Esophagus squamous epithelium (tissue), 5 donors: ENCODE measurements at places on chromosomes 1 and 21.

- H3K36me3 ChIP-seq, result peaks cover 26% of the 10 kb centered on the region
- H3K4me1 ChIP-seq, result no peaks in the 10 kb centered on the region
- no peak for DNase-seq
- H3K27me3 ChIP-seq, result no peaks in the 10 kb centered on the region
Observed at GRCh38 chr1:17653728-17654351, 101.3 kb upstream of the ACTL8 start.

- DNase-seq, result no peak
- no peak overlapping the region for H3K27ac ChIP-seq
- no peaks in the 10 kb centered on the region for H3K27me3 ChIP-seq
- H3K4me3 ChIP-seq, result no peak overlapping the region
Observed at GRCh38 chr1:66364578-66365391, 169.2 kb upstream of the SGIP1 start.

GRCh38 chr1:180168786-180169639 is 14.3 kb downstream of the QSOX1 start:
- peak overlapping the region; percentile 81 for H3K27ac ChIP-seq
- no peak for DNase-seq
- no peaks in the 10 kb centered on the region for H3K27me3 ChIP-seq
- no peak overlapping the region for H3K4me3 ChIP-seq
- no peaks in the 10 kb centered on the region for H3K36me3 ChIP-seq

DNA sequence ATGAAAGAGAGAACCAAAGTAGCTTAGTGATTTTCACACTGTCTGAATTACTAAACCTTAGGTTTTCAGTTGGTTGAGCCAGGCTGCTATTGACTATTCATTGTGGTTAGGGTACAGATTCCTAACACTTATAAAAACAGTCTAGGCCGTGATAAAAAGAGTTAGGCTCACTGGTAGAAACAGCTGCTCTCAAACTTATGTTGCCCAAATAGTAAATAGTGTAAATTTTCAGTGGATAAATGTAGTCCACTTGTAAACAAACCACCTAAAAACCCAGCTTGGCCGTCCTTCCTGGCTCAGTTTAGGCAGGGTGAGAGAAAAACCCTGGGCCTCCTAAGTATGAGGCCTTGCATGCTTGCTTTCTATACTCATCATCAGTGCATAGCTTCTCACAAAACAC is 34.9 kb downstream of the ARID1A start:
- H3K27ac ChIP-seq, result no peak overlapping the region
- no peak overlapping the region for H3K4me3 ChIP-seq
- peaks cover 26% of the 10 kb centered on the region for H3K36me3 ChIP-seq
- H3K4me1 ChIP-seq, result peaks cover 34% of the 10 kb centered on the region
- DNase-seq, result no peak
- no peaks in the 10 kb centered on the region for H3K27me3 ChIP-seq

DNA sequence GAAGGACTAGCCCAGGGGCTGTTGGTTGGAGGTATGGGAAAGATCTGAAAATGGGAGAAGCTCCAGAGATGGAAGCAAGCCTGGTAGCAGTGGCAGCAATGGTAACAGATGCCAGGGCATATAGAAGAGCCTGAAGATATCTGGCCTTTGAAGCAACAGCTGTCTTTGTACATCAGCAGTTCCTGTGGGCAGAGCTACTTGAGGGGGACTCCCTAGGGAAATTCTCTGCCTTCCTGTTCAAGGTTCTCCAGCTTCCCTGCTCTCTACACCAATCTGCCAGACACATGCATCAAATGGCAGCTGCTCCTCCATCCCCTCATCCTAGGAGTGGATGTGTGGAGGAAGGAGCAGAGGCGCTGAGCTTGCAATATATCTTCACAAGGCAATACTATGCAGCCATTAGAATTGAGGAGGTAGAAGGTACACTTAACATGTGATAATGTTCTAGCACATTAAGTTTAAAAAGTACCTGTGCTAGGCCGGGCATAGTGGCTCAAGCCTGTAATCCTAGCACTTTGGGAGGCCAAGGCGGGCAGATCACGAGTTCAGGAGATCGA is 2.2 kb downstream of the TMEM35B start:
- no peaks in the 10 kb centered on the region for H3K27me3 ChIP-seq
- H3K27ac ChIP-seq, result no peak overlapping the region
- DNase-seq, result no peak
- peaks cover 25% of the 10 kb centered on the region for H3K36me3 ChIP-seq
- H3K4me3 ChIP-seq, result no peak overlapping the region

DNA sequence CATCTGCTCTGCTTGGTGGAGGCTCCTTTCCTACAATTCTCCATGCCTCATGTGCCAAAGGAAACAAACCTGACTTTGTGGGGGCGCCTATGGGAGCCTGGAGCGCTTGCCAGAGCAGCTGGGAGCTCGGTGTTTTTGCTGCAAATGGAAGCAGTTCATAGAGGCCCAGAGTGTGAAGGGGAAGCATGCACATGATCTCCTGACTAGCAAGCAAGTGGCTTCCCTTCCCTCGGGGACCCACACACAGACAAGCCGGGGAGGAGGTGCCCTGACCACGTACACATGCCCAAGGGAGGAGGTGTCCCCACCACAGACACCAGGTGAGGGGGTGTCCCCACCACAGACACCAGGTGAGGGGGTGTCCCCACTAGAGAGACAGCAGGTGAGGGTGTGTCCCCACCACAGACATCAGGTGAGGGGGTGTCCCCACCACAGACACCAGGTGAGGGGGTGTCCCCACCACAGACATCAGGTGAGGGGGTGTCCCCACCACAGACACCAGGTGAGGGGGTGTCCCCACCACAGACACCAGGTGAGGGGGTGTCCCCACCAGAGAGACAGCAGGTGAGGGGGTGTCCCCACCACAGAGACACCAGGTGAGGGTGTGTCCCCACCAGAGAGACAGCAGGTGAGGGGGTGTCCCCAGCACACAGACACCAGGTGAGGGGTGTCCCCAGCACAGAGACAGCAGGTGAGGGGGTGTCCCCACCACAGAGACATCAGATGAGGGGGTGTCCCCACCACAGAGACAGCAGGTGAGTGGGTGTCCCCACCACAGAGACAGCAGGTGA is 106.8 kb downstream of the CRYAA start:
- no peak overlapping the region for H3K27ac ChIP-seq
- H3K27me3 ChIP-seq, result no peaks in the 10 kb centered on the region
- no peaks in the 10 kb centered on the region for H3K36me3 ChIP-seq
- no peak for DNase-seq

- H3K27ac ChIP-seq, result no peak overlapping the region
- no peak overlapping the region for H3K4me3 ChIP-seq
- DNase-seq, result no peak
- H3K27me3 ChIP-seq, result no peaks in the 10 kb centered on the region
- H3K36me3 ChIP-seq, result no peaks in the 10 kb centered on the region
Observed at GRCh38 chr1:245201201-245201600, 46.4 kb downstream of the KIF26B start.

GRCh38 chr1:26360807-26361604 is 7.1 kb upstream of the CRYBG2 start:
- H3K27ac ChIP-seq, result no peak overlapping the region
- H3K4me1 ChIP-seq, result peaks cover 63% of the 10 kb centered on the region
- H3K4me3 ChIP-seq, result peak overlapping the region; percentile 41
- H3K27me3 ChIP-seq, result peaks cover 79% of the 10 kb centered on the region
- DNase-seq, result no peak

DNA sequence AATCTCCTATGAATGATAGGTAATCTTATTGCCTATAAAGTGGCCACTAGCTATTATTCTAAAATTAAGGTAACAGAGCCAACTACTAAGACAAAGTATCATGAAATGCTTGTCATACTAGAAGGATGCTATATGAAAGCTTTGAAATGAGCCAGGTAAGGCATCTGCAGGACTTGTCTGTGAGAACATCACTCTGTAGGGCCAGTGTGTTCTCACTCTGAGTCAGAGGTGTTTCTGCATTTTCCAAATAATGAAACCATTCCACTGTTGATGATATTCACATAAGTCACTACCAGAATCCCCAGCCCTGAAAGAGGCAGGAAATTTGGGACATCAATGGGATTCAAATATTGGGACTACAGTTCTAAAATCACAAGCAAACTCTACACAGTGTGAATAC is 25.8 kb upstream of the GBP5 start:
- H3K36me3 ChIP-seq, result no peaks in the 10 kb centered on the region
- no peak for DNase-seq
- H3K4me3 ChIP-seq, result no peak overlapping the region

DNA sequence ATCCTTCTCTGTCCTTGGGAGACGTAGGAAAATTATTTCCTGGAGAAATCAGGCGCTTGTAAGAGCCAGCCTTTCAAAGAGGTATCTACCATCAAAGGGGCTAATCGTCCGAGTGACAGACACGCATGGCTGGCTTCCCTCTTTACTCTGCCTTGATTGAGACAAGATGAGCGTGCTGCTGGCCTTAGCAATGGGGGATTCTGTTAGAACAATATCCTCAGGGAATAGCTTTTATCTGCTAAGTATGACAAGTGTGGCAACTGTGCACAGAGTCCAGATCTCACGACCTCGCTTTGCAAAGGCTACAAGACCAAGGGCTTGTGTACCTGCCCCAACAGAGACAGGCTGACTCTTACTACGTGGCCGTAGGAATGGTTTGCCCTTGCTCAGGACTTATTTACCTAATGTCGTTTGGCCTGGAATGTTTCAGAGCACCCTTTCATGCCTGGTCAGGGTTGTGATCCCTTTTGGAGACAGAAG is 417.1 kb downstream of the KIF26B start:
- H3K4me3 ChIP-seq, result no peak overlapping the region
- no peak overlapping the region for H3K27ac ChIP-seq
- no peaks in the 10 kb centered on the region for H3K27me3 ChIP-seq
- H3K4me1 ChIP-seq, result no peaks in the 10 kb centered on the region
- no peaks in the 10 kb centered on the region for H3K36me3 ChIP-seq

DNA sequence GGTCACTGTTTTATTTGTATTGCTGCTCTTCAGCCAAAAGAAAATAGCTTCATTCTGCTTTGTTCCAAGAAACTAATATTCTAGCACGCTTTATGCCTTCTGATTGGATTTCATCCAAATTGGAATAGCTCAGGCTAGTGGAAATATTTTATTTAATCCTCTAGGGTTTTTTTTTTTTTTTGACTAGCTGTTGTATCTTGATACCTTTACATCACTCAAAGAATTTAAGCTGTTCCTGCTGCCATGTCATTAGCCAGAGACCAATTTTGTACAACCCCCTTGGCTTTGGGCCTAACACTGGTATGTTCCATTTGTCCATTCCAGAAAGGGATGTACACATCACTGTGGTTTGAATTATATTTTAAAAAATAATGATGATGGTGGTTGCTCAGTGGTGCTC is 103.0 kb downstream of the DISC1 start:
- H3K4me1 ChIP-seq, result peaks cover 7% of the 10 kb centered on the region
- no peaks in the 10 kb centered on the region for H3K27me3 ChIP-seq
- no peak for DNase-seq
- H3K27ac ChIP-seq, result no peak overlapping the region
- H3K4me3 ChIP-seq, result no peak overlapping the region
- H3K36me3 ChIP-seq, result no peaks in the 10 kb centered on the region

DNA sequence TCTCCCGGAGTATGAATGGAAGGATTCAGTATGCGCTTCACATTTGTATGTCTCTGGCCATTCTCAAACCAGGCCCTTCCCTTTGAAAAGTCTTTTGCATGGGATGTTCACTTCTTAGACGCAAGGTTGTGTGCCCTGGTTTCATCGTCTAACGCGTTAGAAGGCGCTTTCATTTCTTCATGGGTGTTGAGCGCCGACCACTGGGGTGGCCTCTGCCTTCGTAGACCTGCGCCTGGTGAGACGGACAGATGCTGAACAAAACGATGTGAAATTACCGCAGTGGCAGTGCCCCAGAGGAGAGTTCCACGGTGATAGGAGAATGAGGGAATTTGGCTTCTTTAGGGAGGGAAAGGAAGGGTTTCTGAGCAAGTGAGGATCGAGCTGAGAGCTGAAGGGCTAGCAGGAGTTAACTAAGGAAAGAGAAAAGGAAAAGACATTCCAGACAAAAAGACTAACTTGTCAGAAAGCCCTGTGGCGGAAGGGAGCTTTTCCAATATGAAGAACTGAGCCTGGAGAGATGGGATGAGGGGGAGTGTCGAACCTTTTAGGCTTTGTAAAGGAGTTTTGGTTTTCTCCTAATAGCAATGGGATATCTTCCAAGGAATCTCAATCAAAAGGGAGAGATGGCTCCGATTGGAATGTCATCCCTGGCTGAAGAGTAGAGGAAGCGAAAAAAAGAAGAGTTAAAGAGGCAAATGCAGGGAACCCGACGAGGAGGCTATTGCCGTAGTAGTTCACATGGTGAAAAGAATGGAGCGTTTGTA is 951 bp downstream of the GGPS1 start:
- H3K4me1 ChIP-seq, result peaks cover 27% of the 10 kb centered on the region
- H3K27me3 ChIP-seq, result no peaks in the 10 kb centered on the region
- no peaks in the 10 kb centered on the region for H3K36me3 ChIP-seq
- H3K4me3 ChIP-seq, result peak overlapping the region; percentile 94
- peak overlapping the region; percentile 97 for H3K27ac ChIP-seq
- DNase-seq, result no peak

DNA sequence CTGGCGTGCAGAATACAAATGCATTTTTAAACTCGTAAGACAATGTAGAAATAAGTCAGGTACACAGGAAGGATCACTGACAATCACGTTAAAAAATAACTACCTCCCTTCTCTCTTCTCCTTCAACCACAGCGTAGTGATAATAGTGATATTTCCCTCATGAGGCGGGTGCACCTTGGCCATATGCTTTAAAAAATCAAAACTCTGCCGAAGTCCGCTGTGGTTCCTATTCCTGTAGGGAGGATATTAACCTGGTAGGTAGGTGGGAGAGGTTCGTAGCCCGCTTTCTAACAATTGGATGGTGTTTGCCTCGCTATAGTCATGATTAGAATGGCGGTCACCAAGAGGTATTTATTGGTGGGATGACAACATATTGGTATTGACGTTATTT is 732 bp downstream of the GREM2 start:
- H3K27me3 ChIP-seq, result no peaks in the 10 kb centered on the region
- H3K4me1 ChIP-seq, result no peaks in the 10 kb centered on the region
- no peaks in the 10 kb centered on the region for H3K36me3 ChIP-seq
- peak overlapping the region; percentile 70 for H3K4me3 ChIP-seq
- no peak for DNase-seq

DNA sequence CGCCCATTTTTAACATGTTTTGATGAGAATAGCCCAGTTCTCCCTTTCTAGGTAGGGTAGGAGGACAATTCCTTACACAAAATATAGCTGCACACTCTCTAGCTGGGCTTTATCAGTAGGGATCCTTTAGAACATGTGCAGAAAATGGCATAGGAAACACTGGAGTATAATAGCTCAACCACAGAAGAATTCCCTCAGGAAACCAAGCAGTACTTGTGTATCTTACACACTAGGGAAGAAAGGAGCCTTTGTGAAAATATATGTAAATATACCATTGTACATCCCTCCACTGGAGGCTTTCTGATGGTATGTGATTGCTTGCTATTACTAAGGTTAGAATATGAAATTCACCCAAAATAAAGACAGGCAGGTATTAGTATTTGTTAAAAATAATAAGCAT is 153.5 kb downstream of the LRRC40 start:
- DNase-seq, result no peak
- no peak overlapping the region for H3K27ac ChIP-seq
- H3K4me1 ChIP-seq, result no peaks in the 10 kb centered on the region
- H3K27me3 ChIP-seq, result no peaks in the 10 kb centered on the region
- H3K36me3 ChIP-seq, result no peaks in the 10 kb centered on the region
